ENCODE measurements at places on chromosomes 12 and 14.

DNA sequence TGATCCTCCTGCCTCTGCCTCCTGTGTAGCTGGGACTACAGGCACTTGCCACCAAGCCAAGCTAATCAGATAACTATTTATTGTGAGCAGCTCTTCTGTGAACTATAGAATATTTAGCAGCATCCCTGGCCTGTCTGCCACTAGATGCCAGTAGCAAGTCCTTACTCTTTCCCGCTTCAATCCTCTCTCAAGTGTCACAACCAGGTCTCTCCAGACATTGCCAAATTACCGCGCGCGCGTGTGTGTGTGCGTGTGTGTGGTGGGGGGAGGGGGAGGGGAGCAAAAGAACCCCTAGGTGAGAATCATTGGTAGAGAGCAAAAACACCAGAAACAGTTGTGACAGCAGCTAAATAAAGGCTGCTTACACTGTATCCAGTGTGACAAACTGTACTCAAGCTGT, 49.9 kb downstream of the PPP2R5E start:
- no peak for DNase-seq

GRCh38 chr12:49912345-49913255, 8.9 kb upstream of the FAIM2 start:
- DNase-seq, result no peak

GRCh38 chr12:10847744-10848143, 1.5 kb downstream of the PRR4 start:
- DNase-seq, result no peak

DNA sequence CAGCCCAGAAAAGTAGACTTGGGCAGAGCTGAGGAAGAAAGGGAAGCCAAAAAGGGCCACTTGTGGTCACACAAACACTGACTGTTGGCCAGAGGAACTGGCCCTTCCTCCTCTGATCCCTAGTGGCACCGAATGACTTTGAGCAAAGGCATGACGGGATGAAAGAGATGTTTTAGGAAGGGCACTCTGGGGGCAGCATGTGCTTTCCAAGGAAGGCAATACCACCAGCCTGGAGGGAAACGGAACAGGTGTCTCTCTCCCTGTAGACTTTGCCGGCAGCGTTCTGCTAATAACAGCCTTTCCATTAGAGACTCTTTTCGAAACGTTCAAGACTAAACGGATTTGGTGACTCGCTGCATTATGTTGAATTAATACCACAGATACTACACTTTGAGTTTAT, 12.3 kb upstream of the FBXO21 start:
- DNase-seq, result no peak

DNA sequence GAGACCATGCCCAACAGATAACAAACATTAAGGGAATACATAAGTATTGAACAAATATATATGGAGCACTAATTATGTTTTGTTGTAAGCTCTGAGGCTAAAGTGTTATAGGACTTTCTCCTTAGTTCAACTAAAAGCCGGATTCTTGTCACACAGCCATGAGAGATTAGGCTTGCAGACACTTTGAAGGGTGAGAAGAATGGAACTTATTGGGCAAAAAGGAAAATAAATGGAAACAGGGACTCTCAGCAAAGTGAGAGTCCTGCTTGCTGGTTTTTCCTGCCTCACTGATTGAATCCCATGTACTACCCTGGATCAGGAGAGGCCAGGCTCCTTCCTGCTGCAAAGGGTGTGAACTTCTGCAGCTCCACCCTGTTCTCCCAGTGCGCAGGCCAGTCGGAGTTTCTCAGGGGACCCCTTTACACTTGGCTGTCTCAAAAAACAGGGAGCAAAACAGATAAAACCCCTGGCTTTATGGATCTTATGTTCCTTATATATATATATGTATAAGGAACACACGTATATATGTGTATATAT, 77.1 kb upstream of the FUT8 start:
- DNase-seq, result no peak

- DNase-seq, result no peak
Measured at GRCh38 chr12:54311051-54311450, 10.2 kb upstream of the NFE2 start.

- no peak for DNase-seq
Measured at GRCh38 chr12:31922341-31923062, 36.7 kb upstream of the RESF1 start.

DNA sequence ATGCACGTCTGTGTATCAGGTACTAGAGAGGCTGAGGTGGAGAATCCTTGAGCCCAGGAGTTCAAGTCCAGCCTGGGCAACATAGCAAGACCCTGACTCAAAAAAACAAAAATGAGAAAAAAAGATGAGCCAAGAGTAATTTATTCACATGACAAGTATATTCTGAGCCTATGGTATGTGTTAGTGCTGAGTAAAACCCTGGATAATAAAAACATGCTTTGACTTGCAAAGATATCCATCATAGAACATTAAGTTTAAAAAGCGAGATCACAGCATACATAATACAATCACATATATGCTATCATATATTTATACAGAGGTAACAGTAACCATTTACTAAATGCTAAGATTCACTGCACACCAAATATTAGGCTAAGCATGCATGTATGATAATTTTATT, 23.9 kb upstream of the SLC10A1 start:
- DNase-seq, result no peak

DNA sequence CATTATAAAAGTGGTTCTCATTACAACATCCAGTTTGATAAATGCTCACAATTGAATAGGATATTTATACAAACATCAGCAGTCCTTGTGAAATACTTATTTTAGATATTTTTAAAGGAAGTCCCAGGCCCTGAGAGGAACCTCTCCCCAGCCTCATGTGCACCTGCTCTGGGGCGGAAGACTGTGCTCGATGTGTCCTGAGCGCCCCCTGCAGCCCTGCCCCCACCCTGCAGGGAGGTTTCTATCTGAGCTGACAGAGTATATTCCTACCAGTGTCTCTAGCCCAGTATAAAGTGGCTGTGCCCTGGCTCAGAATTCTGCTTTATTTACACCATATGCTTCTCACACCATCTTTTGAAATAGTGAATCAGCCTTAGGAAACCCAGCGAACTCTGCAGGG, 1349.1 kb downstream of the TMEM121 start:
- DNase-seq, result no peak

DNA sequence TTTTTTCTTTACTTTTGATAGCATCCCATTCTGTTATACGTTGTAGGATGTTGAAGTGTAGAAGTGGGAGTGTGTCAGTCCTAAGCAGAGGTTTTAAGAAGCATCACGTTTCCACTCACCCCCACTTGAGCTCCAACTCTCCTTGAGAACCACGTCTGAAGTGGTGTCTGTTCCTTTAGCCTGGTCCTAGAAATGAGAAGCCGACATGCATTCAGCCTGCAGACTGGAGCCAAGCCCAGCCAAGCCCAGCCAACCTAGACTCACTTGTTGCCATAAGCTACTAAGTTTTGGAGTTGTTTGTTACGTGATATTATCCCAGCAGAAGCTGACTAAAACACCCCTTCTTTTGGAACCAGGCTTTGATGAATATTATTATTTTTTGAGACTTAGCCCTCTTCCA, 4.4 kb upstream of the ELK3 start:
- DNase-seq, result no peak

DNA sequence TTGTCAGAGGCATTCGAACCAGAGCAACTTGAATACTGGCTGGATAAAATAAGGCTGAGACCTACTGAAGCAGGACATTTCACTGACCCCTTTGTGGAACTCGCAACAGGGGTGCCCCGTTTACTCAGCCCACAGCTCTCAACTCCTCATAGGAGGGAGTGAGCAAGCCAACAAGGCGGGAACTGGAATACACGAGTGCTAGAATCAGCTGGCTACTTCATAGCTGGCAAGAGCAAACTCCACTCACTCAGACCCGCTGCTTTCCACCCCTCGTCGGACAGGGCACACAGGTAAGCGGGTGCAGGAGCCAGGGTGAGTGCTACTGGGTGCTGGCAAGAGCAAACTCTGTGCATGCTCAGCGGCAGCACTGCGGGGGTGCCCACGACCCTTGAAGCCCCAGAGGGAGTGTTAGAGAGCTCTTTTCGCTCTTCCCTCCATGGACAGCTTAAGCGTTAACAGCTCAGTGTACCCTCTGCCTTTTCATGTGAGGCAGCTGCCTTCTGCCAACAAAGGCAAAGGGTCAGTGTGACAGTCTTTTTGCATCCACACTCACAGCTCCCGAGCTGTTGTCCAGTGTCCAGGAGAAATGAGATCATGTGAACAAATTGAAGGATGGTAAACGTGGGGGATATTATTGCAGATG, 15.7 kb downstream of the CAPZA3 start:
- no peak for DNase-seq

DNA sequence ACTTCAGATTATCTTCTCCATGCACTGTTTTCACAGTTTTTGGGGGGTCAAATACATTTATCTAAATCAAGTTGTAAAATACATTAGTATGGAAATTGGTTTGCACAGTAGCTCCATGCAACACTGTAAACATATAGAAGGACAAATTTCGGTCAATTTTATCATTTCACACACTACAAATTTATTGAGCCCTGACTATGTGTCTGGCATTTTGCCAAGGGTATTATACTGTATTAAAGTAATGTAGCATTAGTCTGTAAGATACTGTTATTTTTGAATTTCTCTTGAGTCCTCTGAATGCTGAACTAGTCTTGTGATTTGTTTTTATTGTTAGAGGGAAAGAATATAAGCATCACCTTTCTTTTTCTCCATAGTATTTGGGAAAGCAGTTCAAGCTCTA, 1.3 kb downstream of the RAD9B start:
- DNase-seq, result no peak

DNA sequence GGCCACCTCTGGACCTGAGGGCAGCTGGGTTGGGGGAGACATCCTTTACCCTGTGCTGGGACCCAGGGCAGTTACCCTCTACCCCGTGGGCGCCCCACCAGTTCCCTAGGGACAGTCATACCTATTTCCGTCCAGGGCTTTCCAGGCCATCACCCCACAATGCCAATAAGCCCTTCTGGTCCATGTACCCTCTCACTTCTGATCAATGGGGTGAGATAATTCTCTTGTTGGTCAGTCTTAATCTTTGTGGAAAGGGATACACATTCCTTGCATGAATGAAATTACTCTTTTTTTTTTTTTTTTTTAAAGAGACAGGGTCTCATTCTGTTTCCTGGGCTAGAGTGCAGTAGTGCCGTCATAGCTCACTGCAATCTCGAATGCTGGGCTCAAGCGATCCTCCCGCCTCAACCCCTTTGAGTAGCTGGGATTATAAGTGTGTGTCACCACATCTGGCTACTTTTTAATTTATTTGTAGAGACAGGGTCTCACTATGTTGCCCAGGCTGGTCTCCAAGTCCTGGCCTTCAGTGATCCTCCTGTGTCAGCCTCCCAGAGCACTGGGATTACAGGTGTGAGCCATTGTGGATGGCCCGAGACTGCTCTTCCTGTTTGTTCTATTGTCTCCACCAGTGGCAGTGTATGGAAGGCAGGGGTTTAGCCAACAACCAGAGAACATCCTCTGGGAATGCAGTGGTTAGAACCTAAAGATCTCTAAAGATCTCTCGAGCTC, 46.3 kb upstream of the STON2 start:
- DNase-seq, result no peak

- DNase-seq, result no peak
Measured at GRCh38 chr12:122148657-122149056, 25.4 kb downstream of the IL31 start.

GRCh38 chr14:50559990-50560930, at the start of gene ATL1:
ATL1 (plus strand) TSS chr14:50560145; CDS start chr14:50560266, 121 bp downstream.
- DNase-seq, result peak; percentile 90

- no peak for DNase-seq
Measured at GRCh38 chr12:86623267-86623666, 367.1 kb upstream of the MGAT4C start.

GRCh38 chr14:23324455-23324846, 3.2 kb downstream of the PABPN1 start:
- no peak for DNase-seq

GRCh38 chr12:20350026-20350425, 18.3 kb upstream of the PDE3A start:
- no peak for DNase-seq

DNA sequence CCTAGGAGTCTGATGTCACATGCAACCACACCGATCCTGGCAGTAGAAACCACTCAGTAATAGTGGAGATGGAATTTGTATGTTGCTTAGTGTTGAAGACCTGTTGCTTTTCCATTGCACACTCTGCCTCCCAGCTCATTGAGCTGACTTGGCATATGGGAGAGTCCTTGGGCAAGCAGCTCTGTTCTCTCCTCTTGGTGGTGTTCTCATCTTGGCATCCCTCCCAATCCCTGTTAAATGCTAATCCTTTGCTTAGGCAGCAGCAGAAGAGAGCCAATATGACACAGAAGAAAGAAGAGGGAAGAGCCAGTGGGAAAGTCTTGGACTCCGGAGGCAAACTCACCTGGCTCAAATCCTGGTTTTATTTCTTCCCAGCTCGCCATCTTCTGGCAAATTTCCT, 178.0 kb upstream of the CAND1 start:
- DNase-seq, result no peak

GRCh38 chr12:49253033-49253623, 11.8 kb upstream of the TUBA1C start:
- no peak for DNase-seq

DNA sequence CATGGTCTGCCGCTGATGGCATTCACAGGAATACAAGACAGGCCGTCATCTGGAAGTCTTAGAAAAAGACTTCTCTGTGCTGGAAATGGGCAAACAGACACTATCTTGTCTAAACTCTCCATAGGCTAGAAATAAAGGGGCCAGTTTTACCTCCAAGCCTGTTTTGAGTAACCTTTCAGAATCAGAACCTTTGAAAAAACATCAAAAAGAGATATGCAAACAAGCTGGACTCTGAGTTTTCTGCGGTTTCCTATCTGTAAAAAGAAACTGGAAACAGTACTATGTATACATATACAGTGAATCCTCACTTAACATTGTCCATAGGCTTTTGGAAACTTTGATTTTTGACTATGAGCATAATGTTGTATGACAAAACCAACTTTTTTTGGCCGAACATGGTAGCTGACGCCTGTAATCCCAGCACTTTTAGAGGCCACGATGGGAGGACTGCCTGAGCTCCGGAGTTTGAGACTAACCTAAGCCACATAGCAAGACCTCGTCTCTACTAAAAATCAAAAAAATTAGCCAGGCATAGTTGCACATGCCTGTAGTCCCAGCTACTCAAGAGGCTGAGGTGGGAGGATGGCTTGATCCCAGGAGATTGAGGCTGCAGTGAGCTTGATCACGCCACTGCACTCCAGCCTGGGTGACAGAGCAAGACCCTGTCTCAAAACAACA, 92.9 kb upstream of the MAX start:
- no peak for DNase-seq

GRCh38 chr14:92489394-92490238, 24.0 kb upstream of the RIN3 start:
- DNase-seq, result no peak

GRCh38 chr14:83257466-83258439, 1724.1 kb upstream of the SEL1L start:
- DNase-seq, result no peak

DNA sequence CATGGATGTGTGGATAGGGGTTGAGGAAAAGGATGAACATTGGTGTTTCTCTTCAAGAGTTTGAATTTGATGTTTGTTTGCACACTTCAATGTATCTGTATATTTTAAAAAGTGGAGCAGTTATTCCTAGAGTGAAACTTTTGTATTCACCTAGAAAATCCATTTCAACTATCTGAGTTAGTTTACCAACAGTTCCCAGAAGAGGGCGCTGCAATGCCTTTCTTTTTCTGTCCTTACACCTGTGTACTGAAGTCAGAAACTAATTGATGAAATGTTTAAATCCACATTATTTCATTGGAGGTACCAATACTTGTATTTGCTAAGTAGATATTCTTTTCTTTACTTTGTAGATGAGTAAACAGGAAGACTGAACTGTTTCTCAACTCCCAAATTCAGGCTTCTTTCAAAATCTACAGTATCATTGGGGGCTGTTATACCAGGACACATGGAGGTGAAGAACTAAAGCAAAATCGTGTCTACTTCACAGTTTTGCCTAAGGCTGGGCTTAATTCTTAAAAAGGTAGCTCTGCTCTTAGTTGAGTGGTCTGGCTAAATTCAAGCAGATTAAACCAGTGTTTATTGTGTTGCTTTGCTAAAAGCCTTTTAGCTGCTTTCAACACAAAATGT, 26.6 kb upstream of the KLRB1 start:
- peak; percentile 46 for DNase-seq

Measured in head of caudate nucleus (tissue), 42 donors.